Type B pancreatic cell (in vitro differentiated cells): ENCODE measurements at places on chromosomes 7 and 10.

DNA sequence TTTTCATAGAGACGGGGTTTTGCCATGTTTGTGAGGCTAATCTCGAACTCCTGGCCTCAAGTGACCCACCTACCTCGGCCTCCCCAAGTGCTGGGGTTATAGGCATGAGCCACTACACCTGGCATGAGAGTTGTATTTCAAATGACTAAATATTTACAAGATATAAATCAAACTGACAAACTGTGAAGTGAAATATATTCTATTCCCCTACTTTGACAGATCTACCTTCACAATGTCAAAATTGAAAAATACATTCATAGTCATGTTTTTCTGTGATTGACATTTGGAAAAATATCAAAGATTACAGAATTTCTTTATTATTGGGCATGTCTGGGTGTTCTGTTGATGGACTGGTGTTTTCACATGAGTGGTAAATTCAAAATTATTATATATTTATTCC lies 16.4 kb upstream of the SNX10 start:
- DNase-seq = no peak

DNA sequence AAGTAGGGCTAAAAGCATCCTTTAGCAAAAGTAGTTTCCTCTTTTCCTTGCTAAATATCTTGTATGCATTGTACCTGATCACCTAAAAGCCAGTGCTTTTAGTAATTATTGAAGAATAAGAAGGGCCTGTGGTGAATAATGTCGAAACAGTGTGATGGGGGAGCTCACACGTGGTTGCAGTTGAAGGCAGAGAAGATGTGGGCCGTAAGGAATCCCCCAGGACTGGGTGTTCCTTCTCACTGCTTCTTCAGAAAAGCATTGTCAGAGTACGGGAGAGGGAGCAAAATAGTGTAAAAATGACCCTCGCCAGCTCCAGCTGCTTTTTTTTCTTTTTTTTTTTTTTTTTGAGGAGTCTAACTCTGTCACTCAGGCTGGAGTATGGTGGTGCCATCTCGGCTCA lies 201.1 kb downstream of the NSUN6 start:
- DNase-seq = no peak

DNA sequence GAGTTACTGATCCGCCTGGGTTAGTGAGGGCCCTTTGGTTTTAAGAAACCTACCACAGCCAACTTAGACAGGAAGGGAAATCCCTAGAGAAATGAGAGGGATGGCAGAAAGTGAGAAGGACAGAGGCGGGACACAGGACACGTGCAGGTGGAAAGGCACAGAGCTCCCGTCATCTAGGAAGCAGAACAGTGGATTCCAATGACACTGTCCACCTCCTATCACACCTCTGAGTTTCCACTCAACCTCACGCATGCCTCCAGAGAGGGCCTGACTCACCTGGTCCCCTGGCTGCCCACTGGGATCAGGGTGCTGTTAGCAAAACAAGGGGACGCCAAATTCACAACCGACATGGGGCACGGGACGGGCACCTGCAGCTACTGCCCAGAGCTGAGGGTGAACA lies 26.3 kb downstream of the CPXM2 start:
- no peak for DNase-seq

DNA sequence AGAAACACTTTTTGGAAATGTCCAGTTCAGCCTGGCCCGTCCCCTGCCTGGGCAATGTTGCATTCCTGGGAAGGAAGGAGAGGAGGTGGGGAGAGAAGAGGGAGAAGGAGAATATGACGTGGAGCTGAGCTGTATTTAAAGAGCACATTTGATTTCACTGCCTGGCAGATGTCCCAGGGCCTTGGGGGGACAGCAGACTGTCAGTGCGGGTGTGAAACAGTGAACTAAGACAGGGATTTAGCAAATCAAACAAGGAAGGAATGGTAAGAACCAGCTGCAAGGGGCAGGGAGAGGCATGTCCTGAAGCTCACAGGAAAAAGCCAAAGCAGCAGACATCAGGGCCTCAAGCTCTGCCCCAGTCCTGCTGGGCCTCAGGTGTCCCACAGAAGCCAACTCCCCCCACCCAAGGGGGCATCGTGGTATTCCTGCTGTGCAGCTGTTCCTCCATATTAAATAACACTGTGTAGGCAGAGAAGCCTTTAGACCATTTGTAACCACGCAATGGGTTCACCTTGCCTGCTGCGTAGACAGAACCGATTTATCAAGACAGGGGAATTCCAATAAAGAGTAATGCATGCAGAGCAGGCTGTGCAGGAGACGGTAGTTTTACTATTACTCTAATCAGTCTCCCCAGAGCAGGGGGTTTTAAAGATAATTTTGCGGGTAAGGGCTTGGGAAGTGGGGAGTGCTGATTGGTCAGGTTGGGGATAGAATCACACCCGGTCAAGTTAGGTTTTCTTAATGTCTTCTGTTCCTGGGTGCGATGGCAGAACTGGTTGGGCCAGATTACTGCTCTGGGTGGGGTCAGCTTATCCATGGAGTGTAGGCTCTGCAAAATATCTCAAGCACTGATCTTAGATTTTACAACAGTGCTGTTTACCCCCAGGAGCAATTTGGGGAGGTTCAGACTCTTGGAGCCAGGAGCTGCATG lies 18.3 kb downstream of the LEP start:
- no peak for DNase-seq

DNA sequence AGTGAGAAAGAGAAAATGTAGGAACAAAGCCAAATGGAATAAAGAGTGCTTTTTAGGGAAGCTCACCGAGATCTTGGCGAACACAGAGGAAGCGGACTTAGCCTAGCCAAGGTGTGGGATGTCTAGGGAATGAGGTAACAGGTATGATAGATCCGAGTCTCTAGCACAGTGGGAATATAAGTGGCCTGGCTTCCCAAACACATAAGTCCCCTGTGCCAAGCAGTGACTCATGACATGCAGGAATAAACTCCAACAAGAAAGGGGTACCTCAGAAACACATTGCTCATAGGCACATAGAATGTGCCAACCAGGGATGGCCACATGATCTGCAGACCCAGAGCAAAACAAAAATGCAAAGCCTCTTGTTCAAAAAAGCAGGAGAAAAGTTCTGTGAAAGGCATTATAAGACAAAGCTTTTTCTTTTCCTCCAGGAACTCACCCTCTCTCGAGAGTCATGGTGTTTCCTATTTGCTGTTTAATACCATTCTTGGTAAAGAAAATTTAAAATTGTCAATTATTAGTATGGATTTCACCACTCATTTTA lies 542.5 kb downstream of the GATA3 start:
- DNase-seq = no peak

DNA sequence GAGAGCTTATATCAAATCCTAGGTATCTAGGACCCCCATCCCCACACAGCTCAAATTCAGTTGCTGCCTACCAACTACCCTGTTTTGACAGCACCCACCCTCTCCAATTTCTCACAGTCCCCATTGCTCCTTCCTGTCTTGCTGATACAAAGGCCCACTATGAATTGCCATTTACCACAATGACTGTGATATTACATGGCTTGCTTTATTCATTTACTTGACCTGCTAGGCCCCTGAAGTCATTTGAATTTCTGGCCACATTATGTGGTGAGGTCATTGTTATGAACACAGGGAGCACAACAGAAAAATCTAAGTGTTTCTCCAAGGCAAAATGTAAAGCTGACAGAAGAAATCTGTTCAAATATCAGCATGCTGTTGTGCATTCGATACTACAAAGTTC lies 101.4 kb downstream of the PPP1R17 start:
- no peak for DNase-seq

DNA sequence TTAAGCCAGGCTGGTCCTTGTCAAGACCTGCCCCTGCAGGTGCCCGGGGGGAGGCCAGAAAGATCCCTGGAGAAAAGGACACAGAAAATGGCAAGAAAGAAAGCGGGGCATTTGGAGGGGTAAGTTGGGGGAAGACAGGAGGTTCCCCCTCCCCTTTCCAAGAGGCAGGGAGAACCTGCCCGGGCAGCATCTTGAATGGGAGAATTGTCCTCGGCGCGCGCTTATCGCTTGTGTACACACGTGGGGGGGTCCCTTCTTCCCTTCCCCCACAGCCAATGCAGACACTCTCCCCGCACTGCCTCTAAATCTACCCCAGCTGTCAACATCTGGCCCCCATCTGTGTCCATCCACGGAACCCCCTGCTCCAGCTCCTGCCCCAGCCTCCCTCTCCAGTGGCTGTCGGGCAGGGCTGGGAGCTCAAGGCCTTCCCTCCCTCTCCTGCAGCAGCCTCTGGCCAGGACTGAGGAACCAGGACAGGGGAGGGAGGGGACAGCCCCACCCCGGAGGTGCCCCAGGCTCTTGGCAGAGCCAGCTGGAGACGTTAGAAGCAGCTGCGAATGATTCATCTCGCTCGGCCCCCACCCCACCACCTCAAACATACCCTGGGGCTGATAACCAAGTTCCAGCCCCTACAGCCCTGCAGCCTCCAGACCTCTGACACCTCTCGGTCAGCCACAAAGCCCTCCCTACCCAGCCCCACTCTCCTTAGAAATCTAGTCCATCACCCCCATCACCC lies 25.3 kb downstream of the EPHB4 start:
- no peak for DNase-seq

- no peak for DNase-seq
These were observed 127.5 kb downstream of the COL28A1 start for GRCh38 chr7:7408001-7408770.

GRCh38 chr7:78296644-78297371 lies 498.2 kb downstream of the PHTF2 start:
- no peak for DNase-seq

- DNase-seq = no peak
These were observed 98.2 kb downstream of the KIAA1217 start for GRCh38 chr10:24307116-24307515.

GRCh38 chr7:128422842-128423241 lies 13.1 kb upstream of the IMPDH1 start:
- no peak for DNase-seq

- DNase-seq = no peak
These were observed 65.2 kb downstream of the TCF7L2 start for GRCh38 chr10:113015201-113015600.

- no peak for DNase-seq
These were observed 221.5 kb upstream of the GHITM start for GRCh38 chr10:83917537-83918506.

DNA sequence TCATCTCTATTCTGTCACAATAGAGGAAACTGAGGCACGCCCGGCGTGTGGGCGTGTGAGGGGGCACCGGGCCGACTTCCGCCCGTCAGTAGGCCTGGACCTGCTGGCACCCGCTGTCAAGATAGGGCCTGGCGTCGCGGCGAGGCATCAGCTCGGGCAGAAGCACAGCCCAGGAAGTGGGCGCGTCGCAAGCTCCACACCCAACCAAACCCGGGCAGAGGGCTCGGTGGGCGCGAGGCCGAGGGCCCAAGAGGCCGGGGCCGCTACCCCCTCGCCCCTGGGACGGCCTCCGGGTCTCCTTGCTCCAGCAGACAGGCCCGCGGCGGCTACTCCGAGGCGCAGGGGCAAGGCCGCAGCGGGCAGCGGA lies 91.2 kb downstream of the SPAG6 start:
- no peak for DNase-seq

DNA sequence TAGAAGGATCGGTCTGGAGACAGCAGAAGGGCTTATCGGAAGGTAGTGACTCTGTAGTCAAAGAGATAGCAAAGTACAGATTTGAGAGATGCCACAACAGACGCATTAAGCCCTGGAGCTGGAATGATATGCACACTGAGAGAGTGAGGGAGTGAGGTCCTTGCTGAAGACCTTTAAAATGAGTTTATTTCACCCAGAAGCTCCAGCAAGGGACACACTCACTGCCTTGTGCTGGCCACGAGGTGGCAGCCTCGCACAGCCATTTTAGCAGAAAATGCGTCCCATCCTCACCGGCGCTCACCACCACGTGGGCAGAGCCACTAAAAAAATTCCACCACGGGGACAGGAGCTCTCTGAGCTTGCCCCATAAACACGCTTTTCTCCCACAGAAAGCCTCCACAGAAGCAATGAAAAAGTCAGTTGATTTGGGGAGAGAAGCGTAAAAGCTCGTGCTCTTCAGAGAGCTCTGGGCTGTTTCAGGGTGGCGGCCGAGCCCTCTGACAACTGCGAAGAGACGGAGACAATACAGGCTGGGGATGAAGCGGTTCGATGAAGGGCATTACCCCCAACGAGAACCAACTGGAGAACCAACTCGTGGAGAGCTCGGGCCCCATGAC lies 163.0 kb upstream of the KLF14 start:
- no peak for DNase-seq

GRCh38 chr7:32507414-32507813 lies 12.1 kb downstream of the AVL9 start:
- DNase-seq = no peak

DNA sequence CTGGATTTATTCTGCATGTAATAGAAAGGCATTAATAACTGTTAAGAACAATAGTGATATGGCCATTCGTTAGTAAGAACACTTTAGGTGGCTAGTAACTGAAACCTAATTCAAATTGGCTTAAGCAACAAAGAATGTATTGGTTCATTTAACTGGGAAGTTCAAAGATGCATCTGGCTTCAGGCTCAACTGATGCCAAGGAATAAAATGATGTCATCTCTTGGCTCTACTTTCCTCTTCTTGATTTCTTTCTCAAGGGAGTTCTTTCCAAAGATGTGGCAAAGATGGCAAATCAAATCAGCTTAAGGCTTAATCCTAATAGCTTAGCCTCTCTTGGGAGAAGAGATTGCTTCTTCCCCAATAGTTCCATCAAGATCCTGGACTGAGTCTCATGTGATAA lies 51.6 kb downstream of the PIK3CG start:
- DNase-seq = no peak

- no peak for DNase-seq
These were observed 69.0 kb downstream of the AHR start for GRCh38 chr7:17367502-17367901.

GRCh38 chr7:159064121-159064815 lies 80.4 kb downstream of the VIPR2 start:
- no peak for DNase-seq

DNA sequence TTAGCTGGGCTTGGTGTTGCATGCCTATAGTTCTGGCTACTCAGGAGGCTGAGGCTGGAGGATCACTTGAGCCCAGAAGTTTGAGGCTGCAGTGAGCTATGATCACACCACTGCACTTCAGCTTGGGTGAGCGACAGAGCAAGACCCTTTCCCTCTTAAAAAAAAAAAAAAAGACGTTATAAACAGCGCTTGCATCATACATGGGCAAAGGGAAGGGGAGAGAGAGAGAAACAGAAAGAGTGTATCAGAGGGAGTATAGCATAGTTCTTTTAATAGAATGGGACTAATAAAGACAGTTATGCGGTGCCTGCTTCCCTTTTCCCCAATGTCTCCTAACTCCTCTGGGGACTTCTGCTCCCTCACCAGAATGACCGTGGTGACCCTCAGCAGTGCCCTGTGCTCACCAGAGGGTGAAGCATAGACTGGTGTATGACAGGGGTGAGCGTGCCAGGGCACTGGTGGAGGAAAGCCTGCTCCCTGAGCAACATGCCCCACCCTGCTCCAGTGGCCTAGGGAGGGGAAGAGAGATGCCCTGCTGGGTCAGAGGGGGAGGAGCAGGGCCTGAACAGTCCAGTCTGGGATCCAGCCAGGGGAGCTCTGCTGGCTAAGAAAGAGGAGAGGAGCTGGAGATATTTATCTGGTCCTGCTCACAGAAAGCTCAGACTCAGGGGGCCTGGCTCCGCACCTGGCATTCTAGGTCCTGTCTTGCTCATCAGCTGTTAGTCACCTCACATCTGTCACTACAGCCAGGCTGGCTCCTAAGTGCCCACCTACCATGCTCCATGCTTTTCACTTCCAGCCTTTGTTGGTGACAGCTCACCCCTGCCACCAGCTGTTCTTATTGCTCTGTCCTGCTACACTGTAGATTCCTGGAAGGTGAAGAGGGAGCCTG lies 2.2 kb downstream of the PDZD7 start:
- no peak for DNase-seq
